Mesendoderm (in vitro differentiated cells): ENCODE measurements at places on chromosomes 13 and 19.

DNA sequence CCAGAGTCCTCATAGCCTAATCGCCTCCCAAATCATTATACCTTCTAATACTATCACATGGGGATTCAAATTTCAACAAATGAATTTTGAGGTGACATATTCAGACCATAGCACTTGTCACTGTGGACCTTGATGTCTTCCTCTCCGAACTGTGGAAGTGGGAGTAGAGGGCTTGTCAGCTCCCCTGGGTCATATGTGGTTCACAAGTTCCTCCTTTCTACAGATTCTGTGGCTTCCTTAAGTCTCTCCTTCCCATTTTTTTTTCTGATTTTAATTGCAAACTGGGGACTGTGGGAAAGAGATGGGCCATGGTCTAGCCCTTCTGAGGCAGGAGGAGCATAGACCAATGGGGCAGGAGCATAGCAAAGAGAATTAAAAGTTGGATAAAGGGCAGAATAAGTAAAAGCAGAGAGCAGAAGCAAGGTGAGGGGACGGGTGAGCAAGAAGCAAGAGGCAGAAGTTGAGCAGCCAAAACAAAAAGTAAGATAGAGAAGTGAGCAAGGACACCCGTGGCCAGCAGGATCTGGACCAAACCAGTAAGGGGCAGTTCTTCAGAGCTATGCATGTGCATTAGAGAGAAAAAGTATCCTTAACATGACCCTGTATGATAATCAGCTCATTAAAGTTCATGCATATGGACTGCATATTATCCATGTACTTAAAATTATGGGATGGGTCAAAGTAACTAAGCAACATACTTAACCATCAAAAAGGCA is 2.6 kb upstream of the SIGLEC7 start:
- no peak overlapping the region for H3K4me3 ChIP-seq
- no peak for DNase-seq
- H3K4me1 ChIP-seq = no peaks in the 10 kb centered on the region
- no peaks in the 10 kb centered on the region for H3K36me3 ChIP-seq
- no peak overlapping the region for H3K27ac ChIP-seq

DNA sequence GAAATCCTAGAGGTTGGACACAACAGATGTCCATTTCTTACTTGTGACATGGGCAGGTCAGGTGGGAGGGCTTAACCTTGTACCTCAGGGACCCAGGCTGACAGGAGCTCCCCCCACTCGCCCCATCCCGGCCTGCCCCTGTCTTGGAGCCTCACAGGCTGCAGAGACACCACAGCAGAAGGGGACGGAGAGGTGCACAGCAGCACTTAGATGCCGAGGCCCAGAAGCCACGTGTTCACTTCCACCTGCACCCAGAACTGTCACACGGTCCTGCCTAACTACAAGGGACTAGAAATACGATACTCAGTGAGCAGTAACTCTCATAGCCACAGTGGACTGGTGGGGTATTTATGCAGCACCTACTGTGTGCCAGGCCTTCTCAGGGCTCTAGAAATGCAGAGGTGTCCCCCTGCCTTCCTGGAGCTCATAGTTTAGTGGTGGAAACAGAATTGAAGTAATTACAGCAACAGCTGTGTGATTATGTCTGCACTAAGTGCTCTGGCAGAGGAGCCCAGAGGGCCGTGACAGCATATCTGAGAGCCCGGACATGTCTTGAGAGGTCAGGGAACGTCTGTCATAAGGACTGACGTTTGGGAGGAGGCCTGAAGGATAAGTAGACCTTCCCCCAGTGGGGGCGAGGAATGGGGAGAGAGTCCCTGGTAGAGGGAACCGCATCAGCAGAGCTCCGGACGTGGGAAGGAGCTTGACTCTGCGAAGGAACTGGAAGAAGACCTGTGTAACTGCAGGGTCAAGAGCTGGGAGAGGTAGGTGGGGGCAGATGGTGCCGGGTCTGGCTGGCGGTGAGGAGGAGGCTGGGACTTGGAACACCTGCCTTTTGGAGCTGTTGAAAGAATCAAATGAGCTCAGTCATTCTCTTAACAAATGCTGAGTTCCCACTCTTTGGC is 130.0 kb downstream of the SIPA1L3 start:
- H3K36me3 ChIP-seq = no peaks in the 10 kb centered on the region
- H3K27ac ChIP-seq = no peak overlapping the region
- no peak overlapping the region for H3K4me3 ChIP-seq
- peaks cover 4% of the 10 kb centered on the region for H3K4me1 ChIP-seq
- H3K27me3 ChIP-seq = no peaks in the 10 kb centered on the region

DNA sequence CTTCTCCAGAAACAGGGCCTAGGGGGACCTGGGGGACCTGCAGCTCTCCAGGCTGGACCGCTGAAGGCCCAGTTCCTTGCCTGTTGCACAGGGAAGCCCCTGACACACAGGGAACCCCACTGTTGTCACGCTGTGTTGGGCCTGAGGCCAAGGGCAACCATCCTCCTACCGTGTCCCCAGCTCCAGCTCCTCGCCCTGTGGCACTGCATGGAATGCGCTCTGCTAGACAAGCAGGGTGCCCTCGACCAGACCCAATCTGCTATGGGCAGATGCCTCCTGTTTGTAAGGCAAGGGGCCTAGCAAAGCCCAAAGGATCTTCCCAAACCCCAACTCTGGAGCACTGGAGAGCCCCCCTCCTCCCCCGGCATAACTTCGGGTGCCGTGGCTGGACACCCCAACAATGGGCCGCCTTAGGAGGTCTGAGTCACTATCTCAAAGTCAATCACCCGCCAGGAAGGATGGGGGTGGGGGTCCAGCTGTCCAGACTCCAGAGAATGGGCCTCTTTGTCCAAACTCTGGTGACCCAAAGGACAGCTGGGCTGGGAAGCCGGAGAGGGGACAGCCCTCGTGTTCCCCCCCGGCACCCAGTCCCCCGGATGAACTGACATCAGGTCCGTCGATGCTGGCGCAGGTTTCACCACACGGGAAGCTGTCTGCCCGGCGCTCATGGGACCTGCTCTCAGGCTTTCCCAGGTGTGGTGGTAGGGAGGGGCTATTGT is 3.7 kb downstream of the BRSK1 start:
- no peaks in the 10 kb centered on the region for H3K27me3 ChIP-seq
- H3K36me3 ChIP-seq = no peaks in the 10 kb centered on the region
- no peak overlapping the region for H3K27ac ChIP-seq
- no peak for DNase-seq
- H3K4me3 ChIP-seq = no peak overlapping the region

DNA sequence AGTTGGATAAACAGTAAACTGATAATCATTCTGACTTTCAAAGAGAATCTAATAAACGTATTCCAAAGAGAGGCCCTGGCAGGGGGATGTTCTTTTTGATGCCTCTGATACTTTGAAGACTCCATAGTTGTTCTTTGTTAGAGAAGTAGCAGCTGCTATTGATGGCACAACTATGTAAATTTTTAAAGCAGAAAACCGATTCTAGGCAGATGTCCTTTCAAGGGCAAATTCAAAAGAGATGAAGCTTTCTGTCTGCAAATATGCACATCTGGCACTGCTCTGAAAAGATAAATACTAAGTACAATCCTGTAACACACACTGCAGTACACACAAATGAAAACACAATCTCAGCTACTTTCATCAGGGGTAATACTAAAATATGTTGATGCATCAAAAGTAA is 250.1 kb downstream of the VWA8 start:
- H3K4me1 ChIP-seq = no peaks in the 10 kb centered on the region
- no peaks in the 10 kb centered on the region for H3K27me3 ChIP-seq
- H3K4me3 ChIP-seq = no peak overlapping the region
- H3K36me3 ChIP-seq = no peaks in the 10 kb centered on the region
- no peak for DNase-seq
- H3K27ac ChIP-seq = no peak overlapping the region
